Neural crest cell (in vitro differentiated cells): ENCODE measurements at places on chromosomes 6 and 20.
A peak's percentile ranks its signal among the peaks of the same experiment; 100 is the strongest.

- no peak overlapping the region for H3K4me3 ChIP-seq
- H3K4me1 ChIP-seq, result peaks cover 24% of the 10 kb centered on the region
- peaks cover 17% of the 10 kb centered on the region for H3K36me3 ChIP-seq
- DNase-seq, result no peak
- no peak overlapping the region for H3K27ac ChIP-seq
These were observed 8.3 kb upstream of the ZBTB2 start for GRCh38 chr6:151399679-151400078.

DNA sequence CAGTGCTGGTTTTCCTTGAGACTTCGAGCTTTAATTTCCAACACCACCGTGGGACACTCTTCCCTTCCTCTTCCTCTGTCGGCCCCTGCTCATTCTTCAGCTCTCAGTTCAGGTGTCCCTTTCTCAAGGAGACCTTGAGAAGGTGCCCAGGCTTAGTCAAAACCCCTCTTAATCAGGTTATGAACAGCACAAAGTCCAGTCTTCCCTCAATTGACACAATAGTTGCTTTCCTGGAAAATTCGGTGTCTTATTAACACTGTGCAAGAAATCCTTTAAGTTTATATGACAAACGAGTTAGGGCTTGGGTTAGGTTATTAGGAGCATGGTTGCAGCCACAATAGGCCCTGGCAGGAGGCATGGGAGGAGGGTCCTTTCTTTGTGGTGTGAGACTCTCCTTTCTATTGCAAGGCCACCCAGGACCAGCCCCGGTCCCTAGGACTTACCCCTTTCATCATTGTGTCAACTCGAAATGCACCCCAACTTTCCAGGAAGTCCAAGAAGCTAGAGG lies 1.5 kb upstream of the NSFL1C start:
- no peak overlapping the region for H3K27ac ChIP-seq
- H3K36me3 ChIP-seq, result no peaks in the 10 kb centered on the region
- H3K27me3 ChIP-seq, result peaks cover 18% of the 10 kb centered on the region
- peak overlapping the region; percentile 87 for H3K4me3 ChIP-seq
- H3K4me1 ChIP-seq, result peaks cover 25% of the 10 kb centered on the region

DNA sequence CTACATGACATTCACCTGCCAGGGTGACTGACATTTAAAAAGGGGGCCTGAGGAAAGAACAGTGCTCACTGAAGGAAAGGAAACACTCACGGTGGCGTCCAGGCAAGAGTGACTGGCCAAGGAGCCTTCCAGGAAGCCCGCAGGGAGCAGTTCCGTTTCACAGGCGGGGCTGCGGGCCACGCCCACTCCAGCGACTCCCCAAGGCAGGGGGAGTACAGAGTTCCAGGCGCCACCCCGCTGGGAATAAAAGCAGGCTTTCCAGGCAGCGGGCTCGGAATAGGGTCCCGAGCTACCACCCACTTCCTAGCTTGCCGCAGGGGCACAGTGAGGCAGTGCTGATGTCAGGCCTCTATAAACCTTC lies 34.2 kb downstream of the PKIG start:
- no peak overlapping the region for H3K4me3 ChIP-seq
- no peak for DNase-seq
- H3K27me3 ChIP-seq, result no peaks in the 10 kb centered on the region
- H3K27ac ChIP-seq, result no peak overlapping the region
- H3K36me3 ChIP-seq, result peaks cover 11% of the 10 kb centered on the region

- no peak for DNase-seq
- H3K36me3 ChIP-seq, result no peaks in the 10 kb centered on the region
These were observed 2.0 kb downstream of the NAA20 start for GRCh38 chr20:20019123-20019522.

GRCh38 chr6:111663692-111664564 lies 58.2 kb upstream of the TRAF3IP2 start:
- peaks cover 58% of the 10 kb centered on the region for H3K4me1 ChIP-seq
- H3K36me3 ChIP-seq, result peaks cover 23% of the 10 kb centered on the region
- peak; percentile 67 for DNase-seq
- peak overlapping the region; percentile 88 for H3K27ac ChIP-seq
- H3K4me3 ChIP-seq, result peak overlapping the region; percentile 69

GRCh38 chr6:82086944-82087343 lies 160.6 kb downstream of the IBTK start:
- H3K36me3 ChIP-seq, result no peaks in the 10 kb centered on the region
- no peak overlapping the region for H3K4me3 ChIP-seq
- H3K4me1 ChIP-seq, result peaks cover 26% of the 10 kb centered on the region
- DNase-seq, result no peak

DNA sequence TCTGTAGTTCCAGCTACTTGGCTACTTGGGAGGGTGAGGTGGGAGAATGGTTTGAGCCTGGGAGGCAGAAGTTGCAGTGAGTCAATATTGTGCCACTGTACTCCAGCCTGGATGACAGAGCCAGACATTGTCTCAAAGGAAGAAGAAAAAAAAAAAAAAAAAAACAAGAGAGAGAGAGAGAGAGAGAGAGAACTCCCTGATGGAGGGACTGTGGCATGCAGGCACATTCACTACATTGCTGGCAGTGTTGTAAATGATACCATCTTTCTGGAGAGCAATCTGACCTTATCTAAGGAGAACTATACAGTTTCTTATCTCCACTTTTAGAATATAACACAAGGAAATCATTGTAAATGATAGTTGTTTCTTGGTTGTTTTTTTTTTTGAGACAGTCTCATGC lies 85.1 kb downstream of the MDN1 start:
- H3K27ac ChIP-seq, result no peak overlapping the region
- H3K36me3 ChIP-seq, result peaks cover 30% of the 10 kb centered on the region
- H3K27me3 ChIP-seq, result no peaks in the 10 kb centered on the region
- peaks cover 6% of the 10 kb centered on the region for H3K4me1 ChIP-seq

DNA sequence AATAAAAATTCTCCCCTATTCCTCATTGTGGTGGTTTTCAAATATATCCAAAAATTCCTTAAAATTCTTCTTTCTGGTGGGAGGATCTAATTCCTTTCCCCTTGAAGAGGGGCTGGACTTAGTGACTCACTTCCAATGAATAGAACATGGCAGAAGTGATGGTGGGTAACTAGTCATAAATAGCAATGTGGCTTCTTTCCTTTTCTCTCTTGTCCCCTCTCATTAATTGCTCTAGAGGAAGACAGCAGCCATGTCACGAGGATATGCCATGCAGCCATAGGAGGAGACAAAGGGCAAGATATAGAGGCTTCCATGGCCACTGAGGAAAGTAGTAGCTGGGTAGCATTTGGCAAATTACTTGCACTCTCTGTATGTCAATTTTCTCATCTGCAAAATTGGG lies 5.9 kb downstream of the VNN2 start:
- no peaks in the 10 kb centered on the region for H3K36me3 ChIP-seq
- DNase-seq, result no peak
- no peak overlapping the region for H3K27ac ChIP-seq
- H3K27me3 ChIP-seq, result no peaks in the 10 kb centered on the region
- H3K4me1 ChIP-seq, result no peaks in the 10 kb centered on the region

GRCh38 chr6:98487612-98488011 lies 346.8 kb upstream of the POU3F2 start:
- no peaks in the 10 kb centered on the region for H3K36me3 ChIP-seq
- no peak for DNase-seq
- peaks cover 54% of the 10 kb centered on the region for H3K4me1 ChIP-seq

DNA sequence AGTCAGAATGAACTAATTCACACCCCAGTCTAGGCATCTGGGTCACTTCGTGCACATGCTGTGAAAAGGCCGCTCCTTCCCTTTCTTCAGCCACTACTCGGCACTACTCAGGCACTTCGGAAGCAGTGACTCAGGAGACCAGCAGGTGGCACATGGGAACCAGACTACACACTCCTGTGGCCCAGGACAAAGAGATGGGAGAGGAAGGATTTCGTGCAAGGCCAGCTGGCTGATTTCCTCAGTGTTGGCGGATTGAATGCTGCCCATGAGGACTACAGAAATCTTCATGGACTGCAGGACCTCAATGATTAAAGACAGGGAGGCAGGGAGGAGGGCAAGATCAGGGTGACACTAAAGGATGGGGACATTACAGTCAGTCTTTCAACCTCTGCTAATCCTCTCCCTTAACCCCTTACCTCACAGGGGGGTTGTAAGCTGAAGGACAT lies 117.8 kb upstream of the SPACA1 start:
- H3K4me1 ChIP-seq, result peaks cover 7% of the 10 kb centered on the region
- no peaks in the 10 kb centered on the region for H3K36me3 ChIP-seq
- H3K27ac ChIP-seq, result peak overlapping the region; percentile 83
- DNase-seq, result peak; percentile 78
- H3K4me3 ChIP-seq, result no peak overlapping the region

GRCh38 chr20:54107600-54108325 lies 37.4 kb upstream of the BCAS1 start:
- H3K27me3 ChIP-seq, result no peaks in the 10 kb centered on the region
- H3K4me1 ChIP-seq, result no peaks in the 10 kb centered on the region
- H3K27ac ChIP-seq, result no peak overlapping the region
- no peak overlapping the region for H3K4me3 ChIP-seq
- no peaks in the 10 kb centered on the region for H3K36me3 ChIP-seq
- DNase-seq, result no peak

- peak overlapping the region; percentile 41 for H3K4me3 ChIP-seq
- peaks cover 3% of the 10 kb centered on the region for H3K27me3 ChIP-seq
- H3K27ac ChIP-seq, result peak overlapping the region; percentile 40
- DNase-seq, result no peak
- peaks cover 18% of the 10 kb centered on the region for H3K36me3 ChIP-seq
- peaks cover 48% of the 10 kb centered on the region for H3K4me1 ChIP-seq
These were observed 174.7 kb downstream of the TMEM242 start for GRCh38 chr6:157148391-157149323.
